ENCODE measurements at places on chromosomes 5 and 9.

DNA sequence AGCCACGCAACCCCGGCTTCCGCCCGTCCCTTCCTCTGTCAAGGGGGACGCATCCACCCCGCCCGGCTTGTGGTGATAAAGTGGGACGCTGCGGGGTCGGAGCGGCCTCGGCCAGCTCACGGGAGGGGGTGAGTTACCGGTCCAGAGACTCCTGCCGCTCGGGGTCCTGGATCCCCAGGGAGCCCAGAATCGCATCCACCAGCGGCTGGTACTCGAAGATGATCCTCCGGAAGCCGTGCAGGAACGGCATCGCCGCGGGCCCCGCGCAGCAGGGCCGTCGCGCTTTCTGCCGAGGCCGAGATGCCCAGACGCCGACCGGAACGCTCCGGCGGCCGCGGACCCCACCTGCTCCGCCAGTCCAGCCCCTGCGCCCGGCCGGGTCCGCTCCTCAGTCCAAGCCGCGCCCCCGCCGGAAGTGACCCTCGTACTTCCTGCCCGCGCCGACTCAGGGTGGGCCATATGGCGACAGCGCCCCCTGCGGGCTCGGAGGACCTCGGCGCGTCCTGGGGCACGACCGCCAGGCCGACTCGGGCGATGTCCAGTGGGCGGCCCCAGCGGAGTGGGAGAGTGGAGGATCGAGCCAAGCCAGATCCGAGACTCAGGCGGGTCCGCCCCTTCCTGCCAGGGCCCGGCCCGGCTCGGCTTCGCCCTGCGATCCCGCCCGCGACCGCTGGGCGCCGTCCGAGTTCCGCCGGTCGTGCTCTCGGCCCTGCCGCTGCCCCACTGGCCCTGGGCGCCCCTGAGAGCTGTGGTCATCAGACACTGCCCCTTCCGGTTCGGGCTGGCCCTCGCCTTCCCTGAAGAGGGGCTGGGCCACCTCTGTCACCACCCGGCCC lies at the start of gene ASB6:
Gene ASB6 (minus strand): TSS at position 402 of the 836 bp plus-strand sequence. CDS start 152 bp downstream, at position 250.
- DNase-seq: peak; percentile 84

GRCh38 chr9:133769511-133770075 lies 31.4 kb upstream of the SARDH start:
- DNase-seq: no peak

GRCh38 chr9:99150451-99151171 lies 45.7 kb downstream of the TGFBR1 start:
- DNase-seq: no peak

DNA sequence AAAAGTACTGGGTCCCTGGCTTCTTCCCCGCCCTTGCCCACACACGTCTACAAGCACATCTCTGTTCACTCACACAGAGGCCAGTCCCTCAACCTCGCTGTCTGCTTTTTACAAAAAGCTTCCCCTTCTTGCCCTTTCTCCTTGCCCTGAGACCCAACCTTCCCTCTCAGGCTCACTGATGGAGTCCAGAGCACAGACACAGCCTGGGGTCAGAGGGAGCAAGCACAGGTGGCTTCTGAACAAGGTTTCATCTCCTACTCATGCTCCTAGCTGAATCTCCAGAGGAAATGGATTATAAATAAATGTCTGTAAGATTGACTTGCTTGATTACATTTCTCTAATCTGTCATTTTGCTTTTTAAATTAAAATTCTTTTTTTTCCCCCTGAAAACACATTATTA lies 101.8 kb downstream of the ICE1 start:
- no peak for DNase-seq

DNA sequence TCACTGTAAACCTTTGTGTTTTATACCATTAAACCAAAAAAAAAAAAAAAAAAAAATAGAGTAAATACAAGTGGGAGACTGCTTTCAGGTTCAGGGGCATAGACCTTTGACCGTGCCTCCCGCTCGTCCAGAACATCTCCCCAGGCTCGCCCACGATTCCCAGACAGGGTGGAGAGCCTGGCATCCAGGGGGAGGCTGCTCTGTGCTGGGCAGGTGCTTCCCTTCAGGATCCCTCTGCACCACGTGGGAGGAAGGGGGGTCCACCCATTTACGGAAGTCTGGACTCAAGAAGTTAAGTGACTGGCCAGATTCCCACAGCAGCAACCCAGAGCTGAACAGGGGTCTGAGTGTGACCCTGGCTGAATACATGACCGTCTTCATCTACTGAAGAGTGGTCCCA lies 125.4 kb upstream of the LMX1B start:
- DNase-seq: no peak

DNA sequence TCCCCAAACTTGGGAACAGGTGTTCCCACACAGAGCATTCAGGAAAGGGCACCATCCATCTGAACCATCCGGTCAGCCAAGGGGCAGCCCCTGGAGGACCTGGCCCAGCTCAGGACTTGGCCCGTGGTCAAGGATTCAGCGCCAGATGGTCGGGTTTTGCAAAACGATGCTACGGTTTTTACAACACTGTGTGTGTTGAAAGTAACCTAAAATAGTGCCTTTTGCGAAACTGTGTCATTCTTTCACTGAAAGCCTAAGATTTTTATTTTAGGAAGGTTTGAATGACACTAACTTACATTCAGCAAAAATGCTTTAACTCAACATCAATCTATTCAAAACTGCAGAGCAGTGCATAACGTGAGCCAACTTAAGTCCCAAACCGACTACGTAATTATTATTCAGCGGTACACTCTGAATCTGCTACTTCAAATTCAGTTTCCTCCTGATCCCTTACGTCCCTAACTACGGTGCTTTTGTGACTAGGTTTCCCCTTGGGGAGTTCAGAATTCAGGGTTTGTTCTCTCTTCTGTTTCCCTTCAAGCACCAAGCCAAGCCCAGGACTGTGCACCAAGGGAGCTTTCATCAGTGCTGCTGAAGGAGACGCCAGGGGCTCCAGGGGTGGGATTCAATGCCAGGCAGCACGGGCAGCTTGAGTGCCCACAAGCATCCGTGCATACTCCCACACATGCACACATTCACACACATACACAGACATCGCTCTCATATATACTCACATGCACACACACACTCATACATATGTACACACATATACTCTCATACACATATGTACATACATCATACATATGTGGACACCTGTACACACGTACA lies 25.8 kb downstream of the LPCAT1 start:
- DNase-seq: no peak

GRCh38 chr9:133837627-133838597 lies 99.8 kb upstream of the SARDH start:
- no peak for DNase-seq

DNA sequence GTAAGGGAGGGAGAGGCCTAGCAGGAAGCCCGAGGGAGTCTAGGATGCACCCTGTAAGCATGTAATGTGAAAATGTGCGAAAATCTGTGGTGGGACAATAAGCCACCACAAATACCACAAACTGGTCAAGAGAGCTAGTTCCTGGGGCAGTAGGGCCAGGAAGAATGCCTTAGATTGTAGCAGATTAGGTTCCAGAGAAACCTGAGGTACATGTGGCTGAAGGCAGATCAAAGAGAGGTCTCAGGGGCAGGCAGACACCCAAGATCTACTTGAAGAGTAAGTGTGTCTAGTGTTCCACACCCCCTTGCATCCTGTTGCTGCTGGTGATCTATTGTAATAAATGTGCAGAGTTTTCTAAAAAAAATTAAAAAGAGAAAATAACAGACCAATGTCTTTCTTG lies 1677.3 kb upstream of the CDH6 start:
- no peak for DNase-seq

GRCh38 chr9:134566196-134566847 lies 75.3 kb upstream of the COL5A1 start:
- DNase-seq: no peak

DNA sequence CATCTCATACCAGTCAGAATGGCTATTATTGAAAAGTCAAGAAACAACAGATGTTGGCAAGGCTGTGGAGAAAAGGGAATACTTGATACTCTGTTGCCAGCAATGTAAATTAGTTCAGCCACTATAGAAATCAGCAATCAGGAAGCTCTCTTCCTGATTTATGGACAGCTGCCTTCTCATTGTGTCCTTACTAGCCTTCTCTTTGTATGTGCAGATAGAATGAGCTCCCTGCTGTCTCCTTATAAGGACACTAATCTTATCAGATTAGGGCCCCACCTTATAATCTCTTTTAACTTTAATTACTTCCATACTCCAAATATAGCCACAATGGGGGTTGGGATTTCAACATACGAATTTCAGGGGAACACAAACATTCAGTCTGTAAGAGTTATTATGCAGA lies 38.0 kb downstream of the KCNV2 start:
- no peak for DNase-seq

GRCh38 chr5:43038496-43038989 lies 1.6 kb downstream of the ANXA2R start:
- DNase-seq: no peak
